ENCODE measurements at places on chromosomes 3 and 15.
A peak's percentile ranks its signal among the peaks of the same experiment; 100 is the strongest.

DNA sequence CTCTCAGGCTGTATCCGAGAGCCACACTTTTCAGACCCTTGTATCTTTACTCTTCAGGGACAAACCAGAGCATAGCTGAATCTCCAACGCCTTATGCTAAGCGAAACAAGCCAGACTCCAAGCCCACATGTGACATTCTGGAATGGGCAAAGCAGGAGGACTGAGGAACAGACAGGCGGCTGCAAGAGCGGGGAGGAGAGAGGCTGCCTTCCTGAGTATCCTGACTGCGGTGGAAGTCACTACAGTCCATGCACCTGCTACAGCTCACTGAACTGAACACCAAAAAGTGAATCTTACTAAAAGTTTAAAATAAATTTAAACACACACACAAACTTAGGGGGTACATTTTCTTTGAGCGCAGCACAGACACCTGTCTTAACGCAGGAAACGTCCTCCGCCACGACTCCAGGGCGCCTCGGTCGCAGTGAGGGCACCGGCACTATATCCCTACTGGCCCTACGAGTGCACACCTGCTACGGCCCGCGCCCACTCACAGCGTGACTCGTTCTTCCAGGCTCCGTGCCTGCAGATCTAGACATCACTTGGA is 1.4 kb downstream of the CYFIP1 start:
- DNase-seq = no peak

GRCh38 chr3:182710557-182711157 is 82.6 kb upstream of the ATP11B start:
- no peak for DNase-seq

- DNase-seq = no peak
These were observed 36.6 kb upstream of the STT3B start for GRCh38 chr3:31495971-31496665.

GRCh38 chr3:38214560-38214959 is 49.2 kb downstream of the OXSR1 start:
- no peak for DNase-seq

- DNase-seq = no peak
These were observed 122.7 kb upstream of the TJP1 start for GRCh38 chr15:29944925-29945324.

- DNase-seq = no peak
These were observed 2.0 kb downstream of the XRN1 start for GRCh38 chr3:142445816-142446254.

GRCh38 chr15:69758291-69758771 is 305.7 kb downstream of the RPLP1 start:
- no peak for DNase-seq

- DNase-seq = no peak
These were observed 6.5 kb downstream of the TOPAZ1 start for GRCh38 chr3:44248152-44248551.

- no peak for DNase-seq
These were observed 165.5 kb downstream of the IL5RA start for GRCh38 chr3:2944628-2945027.

- no peak for DNase-seq
These were observed 14.4 kb downstream of the GOLGB1 start for GRCh38 chr3:121735047-121735696.

GRCh38 chr15:71304681-71305080 is 189.4 kb downstream of the THSD4 start:
- no peak for DNase-seq

GRCh38 chr3:143628971-143629370 is 219.3 kb downstream of the SLC9A9 start:
- DNase-seq = no peak

DNA sequence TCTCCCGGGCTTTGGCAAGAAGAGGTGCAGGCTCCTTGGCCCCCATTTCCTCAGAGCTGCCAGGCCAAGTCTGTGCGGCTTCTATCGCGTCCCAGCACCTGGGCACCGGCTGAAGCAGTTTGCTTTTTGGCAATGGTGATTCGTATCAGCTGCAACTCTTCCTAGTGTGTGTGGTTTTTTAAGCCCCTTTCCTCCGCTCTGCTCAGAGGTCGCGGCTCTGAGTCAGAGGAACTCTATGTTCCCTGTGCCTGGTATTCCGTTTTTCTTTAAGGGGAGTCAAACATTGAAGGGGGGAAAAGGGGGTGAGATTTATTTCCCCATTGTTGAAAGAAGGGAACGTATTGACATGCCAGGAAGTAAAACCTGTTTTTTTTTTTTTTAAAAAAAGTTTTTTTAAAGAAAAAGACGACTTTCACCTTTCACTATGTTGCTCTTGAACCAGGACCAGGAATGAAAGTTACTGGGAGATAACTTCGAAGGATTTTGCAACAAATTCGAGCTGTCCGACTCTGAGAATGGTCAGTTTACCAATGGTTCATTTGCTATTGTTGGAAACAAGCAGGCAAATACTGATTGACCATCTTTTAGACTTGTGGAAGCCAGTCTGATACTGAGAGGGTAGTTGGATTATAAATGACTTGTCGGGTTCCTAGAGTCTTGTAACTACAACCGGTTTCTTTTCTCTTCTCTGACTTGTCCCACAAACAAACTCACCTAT is 1.1 kb downstream of the ARMC8 start:
- DNase-seq = no peak

- no peak for DNase-seq
These were observed 3.5 kb downstream of the UBE2E1 start for GRCh38 chr3:23809294-23809693.

DNA sequence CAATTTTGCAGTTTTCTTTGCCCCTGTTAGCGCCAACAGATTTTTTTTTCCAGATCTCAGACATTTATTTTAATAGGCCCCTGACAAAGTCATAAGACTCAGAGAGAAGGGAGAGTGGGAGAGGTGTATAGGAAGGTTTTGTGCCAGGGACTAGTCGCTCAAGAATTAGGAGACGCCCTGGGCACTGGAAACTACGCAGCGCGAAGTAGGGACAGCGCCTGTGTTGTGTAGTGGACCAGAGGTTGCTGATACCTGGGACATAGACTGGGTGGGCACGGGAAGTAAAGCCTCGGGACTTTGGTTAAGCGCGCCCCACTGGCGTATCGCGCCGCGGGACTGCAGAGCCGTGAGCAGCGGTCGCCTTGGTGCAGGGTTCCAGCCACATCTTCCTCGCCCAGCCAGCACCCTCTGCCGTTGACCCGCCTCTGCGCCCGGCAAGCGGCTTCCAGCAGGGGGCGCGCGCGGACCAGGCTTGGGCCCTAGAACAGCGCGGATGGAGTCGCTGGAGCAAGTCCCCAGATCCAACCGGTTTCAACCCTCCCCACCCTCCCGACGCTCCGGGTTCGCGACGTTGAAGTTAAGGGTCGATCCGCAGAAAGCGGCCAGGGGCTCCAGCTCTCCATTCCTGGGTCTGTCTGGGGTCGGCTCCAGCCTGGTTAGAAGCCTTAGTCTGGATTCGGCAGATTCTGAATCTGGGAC is 3.0 kb upstream of the ISLR2 start:
- DNase-seq = peak; percentile 93

DNA sequence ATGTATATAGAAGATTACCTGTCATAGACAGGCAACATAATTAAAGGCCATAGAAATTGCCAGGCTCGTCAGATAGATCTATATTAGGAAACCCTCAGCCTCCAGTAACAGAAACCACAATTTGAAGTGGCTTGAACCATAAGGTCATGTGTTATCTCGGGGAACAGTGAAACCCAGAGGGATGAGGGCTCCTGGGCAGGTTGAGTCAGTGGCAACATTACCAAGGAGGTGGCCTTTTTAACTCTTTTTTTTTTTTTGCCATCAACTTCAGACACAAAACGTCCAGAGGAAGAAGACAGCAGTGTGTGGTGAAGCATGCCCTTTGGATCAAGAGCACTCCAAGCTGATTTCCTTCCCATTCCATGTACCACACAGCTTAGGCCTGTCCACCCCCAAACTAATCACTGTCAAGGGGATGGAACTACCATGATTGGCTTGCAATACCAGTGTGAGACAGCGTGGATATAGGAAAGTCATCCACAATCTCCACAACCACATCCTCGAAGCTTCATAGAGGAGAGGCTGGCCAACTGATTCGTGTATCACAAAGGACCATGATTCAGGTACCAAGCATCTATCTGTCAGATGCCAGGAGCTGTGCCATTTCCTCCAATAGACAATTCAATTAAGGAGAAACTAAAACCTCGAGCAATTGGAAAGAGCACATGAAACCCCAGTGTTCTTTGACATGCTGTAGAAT is 999 bp upstream of the KIF7 start:
- no peak for DNase-seq

- DNase-seq = no peak
These were observed 53.8 kb downstream of the SST start for GRCh38 chr3:187616307-187616972.

GRCh38 chr3:70889162-70890019 is 577.0 kb upstream of the MDFIC2 start:
- DNase-seq = no peak
